AG04450 (cell line): ENCODE measurements at places on chromosomes 7 and 10. TPM values are rescaled to one million over a fixed set of nuclear protein-coding genes. Genes with fewer than 3 reads are reported as not detected.

- no peak for DNase-seq
Observed at GRCh38 chr7:138025215-138026186, 23.6 kb upstream of the CREB3L2 start.

GRCh38 chr7:129144834-129145668 lies 544 bp downstream of the TSPAN33 start:
- no peak for DNase-seq

- DNase-seq = no peak
Observed at GRCh38 chr7:18399436-18400235, 95.9 kb upstream of the HDAC9 start.

Gene VSTM4
- 3.6 and 3.9 TPM in 2 replicates for polyA plus RNA-seq

Gene UCMA
- polyA plus RNA-seq = not detected in 2 replicates
